ENCODE measurements at places on chromosomes 2 and 18. TPM values are rescaled to one million over a fixed set of nuclear protein-coding genes. Genes with fewer than 3 reads are reported as not detected.

DNA sequence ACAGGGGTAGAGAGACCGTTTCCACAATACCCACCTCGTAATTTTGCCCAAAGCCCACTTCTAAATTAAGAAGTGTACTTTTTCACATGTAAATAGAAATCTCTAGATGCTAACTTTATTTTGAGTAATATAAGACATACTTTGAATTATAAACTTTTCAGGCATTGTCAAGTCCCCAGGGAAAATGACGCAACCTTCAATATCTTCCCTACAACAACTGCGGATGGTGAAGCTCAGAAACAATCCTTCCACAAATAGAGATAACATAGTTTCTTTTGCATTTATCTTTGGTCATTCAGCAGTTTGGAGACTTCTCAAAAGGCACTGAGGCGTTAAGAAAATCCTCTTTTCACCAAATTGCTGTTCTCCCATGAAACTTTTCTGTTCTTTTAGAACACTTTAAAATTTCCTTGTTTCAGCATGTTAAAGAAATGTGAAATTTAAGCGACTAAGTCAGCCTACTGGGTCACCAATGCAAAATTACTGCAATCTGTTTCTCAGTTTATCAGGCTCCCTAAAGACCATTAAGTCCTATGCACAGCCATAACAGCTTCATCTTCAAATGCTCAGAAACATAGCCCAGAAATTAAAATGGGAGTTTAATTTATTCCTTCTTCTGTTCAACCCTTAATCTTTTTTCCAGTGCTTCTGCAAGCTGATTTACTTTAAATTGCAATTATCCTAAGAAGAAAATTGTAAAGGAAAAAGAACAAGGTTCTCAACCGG, 118.3 kb upstream of the DNAJC10 start:
- H3K4me1 ChIP-seq: no peaks in the 10 kb centered on the region
- no peak for DNase-seq
- H3K27ac ChIP-seq: no peak overlapping the region
- H3K27me3 ChIP-seq: no peaks in the 10 kb centered on the region

GRCh38 chr2:158103411-158104012, 1.8 kb downstream of the UPP2 start:
- no peak for DNase-seq
- H3K27ac ChIP-seq: no peak overlapping the region
- H3K36me3 ChIP-seq: no peaks in the 10 kb centered on the region

DNA sequence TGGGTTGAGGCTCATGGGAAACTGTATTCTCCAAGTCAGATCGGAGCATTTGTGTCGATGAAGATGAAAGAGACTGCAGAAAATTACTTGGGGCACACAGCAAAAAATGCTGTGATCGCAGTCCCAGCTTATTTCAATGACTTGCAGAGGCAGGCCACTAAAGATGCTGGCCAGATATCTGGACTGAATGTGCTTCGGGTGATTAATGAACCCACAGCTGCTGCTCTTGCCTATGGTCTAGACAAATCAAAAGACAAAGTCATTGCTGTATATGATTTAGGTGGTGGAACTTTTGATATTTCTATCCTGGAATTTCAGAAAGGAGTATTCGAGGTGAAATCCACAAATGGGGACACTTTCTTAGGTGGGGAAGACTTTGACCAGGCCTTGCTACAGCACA, 336.6 kb downstream of the PAX3 start:
- no peak overlapping the region for H3K27ac ChIP-seq
- no peak overlapping the region for H3K4me3 ChIP-seq
- no peaks in the 10 kb centered on the region for H3K4me1 ChIP-seq

GRCh38 chr2:209526561-209526960, 102.7 kb downstream of the MAP2 start:
- H3K4me3 ChIP-seq: no peak overlapping the region
- H3K4me1 ChIP-seq: no peaks in the 10 kb centered on the region
- DNase-seq: no peak
- H3K36me3 ChIP-seq: no peaks in the 10 kb centered on the region

- H3K4me3 ChIP-seq: no peak overlapping the region
- H3K4me1 ChIP-seq: no peaks in the 10 kb centered on the region
- H3K27me3 ChIP-seq: no peaks in the 10 kb centered on the region
- DNase-seq: no peak
Measured at GRCh38 chr2:35080231-35080910, 1275.2 kb upstream of the CRIM1 start.

GRCh38 chr2:70684846-70685622, 83.0 kb downstream of the ADD2 start:
- DNase-seq: no peak
- H3K27me3 ChIP-seq: no peaks in the 10 kb centered on the region
- no peaks in the 10 kb centered on the region for H3K36me3 ChIP-seq
- no peak overlapping the region for H3K27ac ChIP-seq

- no peak overlapping the region for H3K4me3 ChIP-seq
- H3K4me1 ChIP-seq: no peaks in the 10 kb centered on the region
- DNase-seq: no peak
- H3K36me3 ChIP-seq: peaks cover 35% of the 10 kb centered on the region
- no peak overlapping the region for H3K27ac ChIP-seq
Measured at GRCh38 chr2:135159191-135159590, 107.1 kb downstream of the RAB3GAP1 start.

- DNase-seq: no peak
- H3K4me1 ChIP-seq: peaks cover 21% of the 10 kb centered on the region
- H3K4me3 ChIP-seq: no peak overlapping the region
- no peaks in the 10 kb centered on the region for H3K27me3 ChIP-seq
Measured at GRCh38 chr2:160635488-160635887, 141.9 kb upstream of the RBMS1 start.

GRCh38 chr2:123961576-123961975, 63.5 kb upstream of the CNTNAP5 start:
- no peak for DNase-seq
- H3K27ac ChIP-seq: no peak overlapping the region
- no peak overlapping the region for H3K4me3 ChIP-seq

- no peak for DNase-seq
- H3K36me3 ChIP-seq: no peaks in the 10 kb centered on the region
- H3K4me1 ChIP-seq: no peaks in the 10 kb centered on the region
- no peaks in the 10 kb centered on the region for H3K27me3 ChIP-seq
Measured at GRCh38 chr18:45336448-45336847, 278.8 kb upstream of the SLC14A2 start.

DNA sequence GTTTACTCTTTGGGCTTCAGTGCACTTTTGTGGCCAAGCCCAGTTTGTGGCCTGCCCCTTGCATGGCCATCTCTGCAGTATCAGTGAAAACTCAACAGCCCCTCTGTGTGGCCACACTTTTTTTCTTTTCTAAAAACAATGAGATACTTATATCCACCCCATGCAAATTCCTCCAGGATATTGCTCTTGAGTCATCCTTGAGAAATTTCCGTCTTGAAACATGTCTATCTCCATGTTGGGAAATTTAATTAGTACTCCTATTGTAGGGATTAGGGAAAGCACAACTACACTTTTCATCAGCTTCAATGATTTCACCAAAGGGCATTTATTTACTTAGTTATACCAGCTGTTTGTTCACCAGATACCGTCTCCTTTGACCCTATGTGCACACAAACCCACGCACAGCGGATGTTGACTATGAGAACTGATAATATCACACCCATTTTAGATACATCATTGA, 993.1 kb downstream of the TSN start:
- H3K27me3 ChIP-seq: no peaks in the 10 kb centered on the region
- no peak overlapping the region for H3K27ac ChIP-seq

DNA sequence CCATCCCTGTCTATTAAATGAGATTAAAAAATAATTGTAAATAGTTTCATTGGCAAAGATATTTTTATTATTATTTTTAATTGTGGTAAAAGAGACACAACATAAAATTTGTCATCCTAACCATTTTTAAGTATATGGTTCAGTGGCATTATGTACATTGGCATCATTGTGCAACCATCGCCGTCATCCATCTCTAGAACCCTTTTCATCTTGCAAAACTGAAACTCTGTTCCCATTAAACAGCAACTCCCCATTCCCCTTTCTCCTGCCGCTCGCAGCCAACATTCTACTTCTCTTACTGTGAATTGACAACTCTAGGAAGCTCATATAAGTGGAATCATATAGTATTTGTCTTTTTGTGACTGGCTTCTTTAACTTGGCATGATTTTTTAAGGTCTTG, 25.3 kb downstream of the LAMA3 start:
- H3K36me3 ChIP-seq: no peaks in the 10 kb centered on the region
- H3K27me3 ChIP-seq: no peaks in the 10 kb centered on the region
- H3K27ac ChIP-seq: no peak overlapping the region
- H3K4me3 ChIP-seq: no peak overlapping the region
- no peak for DNase-seq
- H3K4me1 ChIP-seq: peaks cover 10% of the 10 kb centered on the region

DNA sequence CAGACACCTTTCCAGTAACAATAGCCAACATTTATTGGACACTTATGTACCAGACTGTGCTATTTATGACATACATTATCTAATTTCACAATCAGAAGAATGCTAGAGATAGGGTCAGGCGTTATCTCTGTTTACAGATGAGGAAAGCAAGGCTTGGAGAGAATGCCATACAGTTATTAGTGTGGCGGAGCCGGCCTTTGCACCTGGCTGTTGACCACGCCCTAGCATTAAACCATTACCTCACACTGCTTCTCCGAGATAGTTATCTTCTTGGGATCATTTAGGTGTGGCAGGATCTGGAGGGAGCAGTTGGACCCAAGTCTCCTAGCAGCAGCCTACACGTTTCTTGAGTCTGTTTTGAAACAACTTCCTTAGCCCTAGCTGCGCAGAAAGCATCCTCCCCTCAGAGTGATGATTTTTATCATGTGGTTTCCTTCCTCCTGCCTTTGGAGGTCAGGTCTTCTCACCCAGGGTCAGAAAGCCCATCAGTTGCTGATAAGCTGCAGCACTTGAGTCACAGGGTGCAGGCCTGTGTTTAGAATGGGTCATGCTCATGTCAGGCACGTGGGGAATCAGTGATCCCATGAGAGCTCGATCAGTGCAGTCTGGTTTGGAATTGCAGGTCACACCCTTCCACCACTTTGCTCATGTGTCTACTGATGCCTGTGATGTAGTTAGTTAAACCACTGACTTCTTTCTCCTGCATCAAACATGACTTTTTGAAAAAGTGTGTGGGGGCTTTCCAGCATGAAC, 118.2 kb downstream of the SPTBN1 start:
- H3K4me3 ChIP-seq: peak overlapping the region; percentile 4
- peak; percentile 87 for DNase-seq
- peak overlapping the region; percentile 91 for H3K27ac ChIP-seq
- no peaks in the 10 kb centered on the region for H3K27me3 ChIP-seq
- H3K4me1 ChIP-seq: peaks cover 93% of the 10 kb centered on the region

GRCh38 chr2:28869494-28870145, 489 bp downstream of the TRMT61B start:
- DNase-seq: no peak
- H3K4me3 ChIP-seq: peak overlapping the region; percentile 72
- peak overlapping the region; percentile 67 for H3K27ac ChIP-seq
- H3K4me1 ChIP-seq: peaks cover 11% of the 10 kb centered on the region

DNA sequence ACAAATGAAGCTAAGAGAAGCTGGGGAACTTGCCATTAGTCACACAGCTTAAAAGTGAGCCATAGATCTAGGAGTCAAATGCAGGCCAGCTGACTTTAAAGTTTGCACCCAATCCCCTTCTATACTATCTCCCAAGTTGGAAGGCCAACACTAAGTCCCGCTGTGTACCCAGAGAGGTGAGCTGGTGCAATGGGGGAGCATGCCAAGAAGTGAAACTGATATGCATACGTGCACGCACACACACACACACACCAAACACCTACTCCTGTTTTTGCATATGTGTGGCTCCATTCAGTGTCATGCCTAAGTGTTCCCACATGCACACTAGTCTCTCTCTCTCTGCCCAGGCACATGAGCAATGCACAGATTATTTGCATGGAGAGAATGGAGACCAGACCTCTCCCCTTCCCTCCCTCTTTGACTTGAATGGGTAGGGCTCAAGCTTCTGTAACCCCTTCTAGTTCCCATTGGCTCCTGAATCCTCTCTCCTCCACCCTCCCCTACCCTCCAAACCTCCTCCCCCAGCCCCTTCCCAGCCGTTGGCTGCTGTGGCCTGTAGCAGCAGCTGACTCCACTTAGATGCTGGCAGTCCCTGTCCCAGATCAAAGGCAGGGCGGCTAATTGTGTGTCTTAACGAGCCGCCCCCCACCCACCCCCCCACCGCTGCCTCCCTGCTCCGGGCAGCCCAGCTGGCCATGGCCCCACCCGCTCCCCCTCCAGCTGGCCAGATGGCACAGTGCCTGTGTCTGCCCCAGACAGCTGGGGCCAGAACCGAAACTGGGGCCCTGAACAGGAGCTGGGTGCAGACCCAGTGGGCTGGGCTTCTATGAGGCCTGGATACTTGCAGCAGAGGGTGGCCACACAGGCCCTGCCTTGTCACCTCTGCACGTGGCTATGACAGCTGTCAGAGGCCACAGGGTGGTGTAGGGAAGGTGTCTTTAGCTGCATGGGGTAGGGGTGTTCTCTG, 5.6 kb downstream of the WNT10A start:
- peaks cover 7% of the 10 kb centered on the region for H3K4me1 ChIP-seq
- H3K27me3 ChIP-seq: peaks cover 91% of the 10 kb centered on the region
- no peak overlapping the region for H3K4me3 ChIP-seq

- H3K36me3 ChIP-seq: no peaks in the 10 kb centered on the region
- no peak overlapping the region for H3K4me3 ChIP-seq
- no peak overlapping the region for H3K27ac ChIP-seq
- H3K4me1 ChIP-seq: peaks cover 4% of the 10 kb centered on the region
- H3K27me3 ChIP-seq: no peaks in the 10 kb centered on the region
Measured at GRCh38 chr18:49359732-49360444, 100.6 kb downstream of the DYM start.

DNA sequence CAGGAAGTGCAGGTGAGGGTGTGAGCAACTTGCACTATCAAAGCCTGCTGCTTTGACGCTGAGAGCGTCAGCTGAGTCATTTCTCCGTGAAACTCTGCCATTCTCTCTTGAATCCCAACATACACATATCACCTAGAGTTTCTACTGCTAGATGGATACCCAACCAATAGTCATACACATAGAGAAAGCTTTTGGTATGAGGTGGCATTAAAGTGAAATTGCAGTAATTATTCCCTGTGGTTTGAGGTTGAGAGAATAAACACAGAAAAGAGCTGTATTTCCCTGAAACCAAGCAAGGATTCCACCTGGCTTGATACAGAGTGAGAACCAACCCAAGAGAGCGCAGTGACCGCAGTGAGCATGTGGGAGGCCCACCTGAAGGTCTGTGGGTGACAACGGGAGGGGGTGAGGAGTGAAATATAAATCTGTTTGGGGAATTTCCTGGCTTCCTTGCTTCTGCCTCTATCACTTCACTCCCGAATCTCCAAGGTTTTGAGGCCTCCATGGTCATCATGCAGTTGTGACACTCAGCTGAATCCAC, 28.8 kb upstream of the TMEM18 start:
- DNase-seq: no peak
- H3K27ac ChIP-seq: no peak overlapping the region
- H3K27me3 ChIP-seq: no peaks in the 10 kb centered on the region
- H3K4me3 ChIP-seq: no peak overlapping the region
- H3K36me3 ChIP-seq: no peaks in the 10 kb centered on the region

- peak overlapping the region; percentile 34 for H3K4me3 ChIP-seq
- H3K4me1 ChIP-seq: no peaks in the 10 kb centered on the region
- H3K36me3 ChIP-seq: no peaks in the 10 kb centered on the region
- no peak for DNase-seq
Measured at GRCh38 chr2:19362094-19362754, 3.8 kb upstream of the OSR1 start.

The KCTD1 gene
- 9.3 TPM for total RNA-seq

The PUM2 gene
- 40.2 TPM for total RNA-seq

The APCDD1 gene
- 1.9 TPM for total RNA-seq

The SDC1 gene
- 6.8 TPM for total RNA-seq

The CHRNA1 gene
- 2.2 TPM for total RNA-seq

The LINC00305 gene
- total RNA-seq: 0.05 TPM

The AOX1 gene
- total RNA-seq: 0.42 TPM

The FABP1 gene
- 0.24 TPM for total RNA-seq

The ABCB11 gene
- total RNA-seq: 0.05 TPM

The EFHD1 gene
- 0.33 TPM for total RNA-seq

The SERTAD2 gene
- total RNA-seq: 13.3 TPM

The FNDC4 gene
- total RNA-seq: 0.85 TPM

The CPLX4 gene
- total RNA-seq: 0.05 TPM

The CNTNAP5 gene
- total RNA-seq: 0.14 TPM

The SPAG16 gene
- 45.0 TPM for total RNA-seq
